ENCODE measurements at places on chromosomes 16 and 17.

DNA sequence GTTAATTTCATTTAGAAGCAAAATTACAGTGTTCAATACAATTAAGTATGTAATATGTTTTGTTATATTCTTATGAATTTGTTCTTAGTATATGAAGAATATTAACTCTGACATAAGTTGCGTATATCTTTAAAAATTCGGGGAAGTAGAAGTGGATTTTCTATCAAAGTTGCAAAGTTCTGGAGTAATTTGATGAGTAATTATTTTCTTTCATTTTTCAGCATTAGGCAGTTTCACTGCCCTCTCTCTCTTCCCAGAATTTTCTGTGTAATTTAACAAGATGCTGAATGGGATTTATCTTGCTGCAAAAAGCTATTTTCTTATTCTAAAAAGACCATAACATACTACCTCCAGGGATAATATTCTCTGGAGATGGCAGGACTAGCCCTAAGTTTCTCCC is 8.9 kb upstream of the CCL18 start:
- DNase-seq, result no peak

GRCh38 chr16:55655381-55655896 is 349 bp upstream of the SLC6A2 start:
- no peak for DNase-seq

DNA sequence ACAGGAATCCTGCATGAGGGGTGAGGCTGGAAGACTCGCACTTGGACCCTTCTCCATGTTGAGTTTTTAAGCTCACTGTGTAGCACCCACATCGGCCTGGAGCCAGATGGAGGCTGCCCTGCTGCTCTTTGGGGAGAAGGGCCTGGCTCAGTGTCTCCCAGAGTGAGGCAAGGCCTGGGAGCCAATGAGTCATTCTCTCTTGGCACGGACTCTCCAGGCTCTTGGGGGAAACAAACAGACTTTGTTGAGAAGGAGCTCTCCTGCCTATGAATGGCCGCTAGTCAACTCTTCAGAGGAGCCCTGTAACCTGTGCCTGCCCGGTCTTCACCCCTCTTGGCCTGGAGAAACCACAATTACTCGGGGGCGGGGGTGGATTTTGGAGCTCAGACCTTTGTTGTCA is 50.8 kb upstream of the MAF start:
- DNase-seq, result peak; percentile 83

DNA sequence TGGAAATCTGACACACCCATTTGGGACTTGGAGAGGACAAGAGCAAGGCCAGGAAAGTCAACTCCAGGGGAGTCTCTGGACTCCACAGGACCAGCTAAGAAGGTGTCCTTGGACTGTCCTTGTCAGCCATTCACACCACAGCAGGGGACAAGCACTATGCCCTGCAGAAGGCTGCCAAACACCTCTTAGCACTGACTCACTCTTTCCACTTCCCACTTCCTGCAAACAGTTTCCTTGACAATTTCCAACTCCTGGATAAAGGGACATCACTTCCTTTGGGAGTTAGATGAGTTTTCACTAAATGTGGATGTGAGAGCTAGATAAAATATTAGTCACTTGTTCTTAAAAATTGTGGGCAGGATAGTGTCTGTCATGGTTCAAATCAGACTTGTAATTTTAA is 37.8 kb upstream of the BCAR1 start:
- peak; percentile 38 for DNase-seq

GRCh38 chr17:6045621-6046357 is 24.4 kb upstream of the WSCD1 start:
- DNase-seq, result no peak

DNA sequence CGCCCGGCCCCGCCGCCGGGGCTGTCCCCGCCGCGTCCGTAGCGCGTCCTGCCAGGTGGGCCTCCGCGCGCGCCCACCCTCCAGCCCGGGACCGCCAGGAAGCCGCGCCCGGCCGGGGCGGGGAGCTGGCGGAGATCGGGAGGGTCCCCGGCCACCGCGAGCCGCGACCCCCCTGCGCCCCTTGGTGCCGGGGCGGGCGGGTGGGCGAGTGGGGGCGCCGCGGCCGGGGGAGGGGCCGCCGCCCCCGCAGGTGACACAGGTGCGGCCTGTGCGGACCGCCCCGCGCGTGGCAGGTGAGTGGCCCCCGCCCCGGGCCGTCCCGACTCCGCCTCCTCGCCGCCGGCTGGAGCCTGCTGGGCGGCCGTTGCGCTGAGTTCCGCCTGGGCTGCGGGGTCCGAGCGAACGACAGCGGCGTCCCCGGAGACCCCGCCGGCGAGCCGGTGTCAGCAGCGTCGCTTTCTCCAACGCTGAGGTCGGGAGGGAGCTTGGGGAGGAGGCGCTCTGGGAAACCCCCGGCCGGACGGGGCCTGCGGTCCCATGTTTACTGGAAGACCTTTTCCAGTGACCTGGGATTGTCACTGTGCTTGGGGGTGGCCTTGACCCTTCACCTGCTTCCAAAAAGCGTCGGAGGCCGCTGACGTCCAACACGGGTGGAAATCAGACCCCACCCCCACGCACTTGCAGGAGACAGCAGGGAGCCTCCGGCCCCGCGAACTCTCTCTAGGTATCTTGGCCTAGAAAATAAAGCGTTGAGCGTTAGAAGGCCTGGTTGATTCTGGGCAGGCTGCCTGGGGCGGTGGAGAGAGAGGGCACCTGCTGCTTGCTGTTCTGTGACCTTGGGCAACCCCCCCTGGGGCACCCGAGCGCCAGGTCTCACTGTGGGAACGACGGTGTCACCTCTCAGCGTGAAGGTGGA is 542 bp downstream of the KLHL36 start:
- peak; percentile 5 for DNase-seq

DNA sequence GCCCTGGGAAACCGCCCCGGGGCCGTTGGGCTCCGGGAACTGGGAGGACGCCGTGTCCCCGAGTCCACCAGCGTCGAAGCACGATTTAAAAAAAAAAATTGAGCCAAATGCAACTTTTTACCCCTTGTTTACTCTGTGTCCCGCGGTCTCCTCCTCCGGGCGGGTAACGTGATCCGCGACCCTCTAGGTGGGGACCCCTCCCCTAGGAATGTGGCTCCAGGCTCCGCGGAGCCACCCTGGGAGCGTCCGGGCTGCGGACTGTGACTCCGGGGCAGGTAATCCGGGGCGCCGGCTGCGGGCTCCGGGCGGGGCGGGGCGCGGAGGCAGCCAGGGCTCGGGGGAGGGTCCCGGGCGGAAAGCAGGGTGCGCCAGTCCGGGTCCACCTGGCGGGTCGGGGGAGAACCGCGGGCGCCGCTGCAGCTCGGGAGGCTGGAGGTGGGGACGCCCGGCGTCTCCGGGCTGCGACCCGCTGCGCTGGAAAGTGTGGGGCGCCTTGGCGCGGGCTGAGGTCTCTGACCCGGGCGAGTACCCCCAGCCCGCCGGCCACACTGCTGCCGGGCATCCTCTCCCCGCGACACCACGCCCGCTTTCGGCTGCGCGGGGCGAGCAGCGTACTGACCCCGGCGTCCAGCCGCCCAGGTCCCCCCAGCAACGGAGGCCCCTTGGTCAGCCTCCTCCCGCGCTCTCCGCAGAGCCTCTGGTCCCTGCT is 852 bp upstream of the HELZ start:
- peak; percentile 20 for DNase-seq

DNA sequence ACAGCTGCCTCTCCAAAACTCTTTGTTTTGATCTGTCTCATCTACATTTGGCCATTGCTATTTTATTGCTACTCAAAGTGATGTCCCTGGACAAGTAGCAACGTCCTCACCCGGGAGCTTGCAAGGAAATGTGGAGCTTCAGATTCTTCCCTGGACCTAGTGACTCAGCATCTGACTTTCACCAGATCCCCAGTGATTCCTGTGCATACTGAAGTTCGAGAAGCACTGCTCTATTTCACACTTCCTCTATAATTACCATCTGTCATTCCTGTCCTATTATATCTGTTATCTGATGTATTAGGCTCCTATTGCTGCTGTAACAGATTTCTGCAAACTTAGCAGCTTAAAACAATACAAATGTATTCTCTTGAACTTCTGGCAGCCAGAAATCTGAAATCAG is 28.5 kb upstream of the VAT1L start:
- no peak for DNase-seq

GRCh38 chr17:38568845-38569510 is 36.8 kb downstream of the SRCIN1 start:
- DNase-seq, result no peak

GRCh38 chr17:33990943-33991706 is 264.0 kb upstream of the CCL2 start:
- DNase-seq, result peak; percentile 37

GRCh38 chr17:81432941-81433340 is 37.7 kb downstream of the BAHCC1 start:
- peak; percentile 64 for DNase-seq

DNA sequence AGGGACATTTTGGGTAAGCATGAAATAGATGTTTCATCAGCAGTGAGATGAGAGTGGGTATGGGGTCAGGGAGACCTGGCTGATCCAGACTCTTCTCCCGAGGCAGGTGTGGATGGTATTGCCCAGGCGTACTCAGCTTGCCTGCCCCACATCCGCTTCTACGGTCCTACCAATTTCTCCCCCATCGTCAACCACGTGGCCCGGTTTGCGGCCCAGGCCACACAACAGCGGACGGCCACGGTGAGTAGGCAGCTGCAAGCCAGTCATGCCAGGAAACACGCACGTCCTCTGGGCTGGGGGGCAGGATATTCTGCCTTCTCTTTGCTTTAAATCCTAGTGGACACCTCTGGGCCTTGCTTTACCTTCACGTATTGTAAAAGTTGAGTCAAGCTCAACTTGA is 44.7 kb downstream of the CPNE2 start:
- DNase-seq, result no peak

DNA sequence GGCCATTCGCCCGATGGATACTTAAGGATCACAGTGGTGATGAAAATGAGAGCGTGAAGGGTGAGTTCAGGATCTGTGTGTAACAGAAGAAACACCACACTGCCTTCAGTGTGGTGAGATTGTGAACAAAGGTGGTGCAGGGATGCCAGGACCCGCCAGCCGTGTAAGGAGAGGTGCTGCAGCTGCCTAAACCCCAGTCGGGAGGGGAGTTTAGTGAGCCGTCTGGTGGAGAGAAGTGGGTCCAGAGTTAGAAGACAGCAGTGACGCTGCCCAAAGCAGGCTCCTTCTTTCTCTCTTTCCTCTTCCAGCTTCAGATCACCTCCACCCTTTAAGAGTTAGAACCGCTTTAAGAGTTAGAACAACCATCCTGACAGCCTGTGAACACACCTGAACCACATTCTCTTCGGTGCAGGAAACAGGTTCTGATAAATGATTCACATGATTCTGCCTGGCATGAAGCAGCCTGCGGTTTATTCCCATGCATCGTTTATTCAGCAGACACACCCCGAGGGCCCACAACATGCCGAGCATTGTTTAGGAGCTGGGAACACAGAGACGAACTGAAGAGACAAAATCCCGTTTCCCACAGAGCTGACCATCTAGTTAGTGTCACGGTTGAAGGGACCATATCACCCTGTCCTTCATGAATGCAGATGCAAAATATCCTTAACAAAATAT is 84.0 kb upstream of the DNAH17 start:
- no peak for DNase-seq

GRCh38 chr16:291539-291938 is 8.6 kb downstream of the PDIA2 start:
- no peak for DNase-seq

DNA sequence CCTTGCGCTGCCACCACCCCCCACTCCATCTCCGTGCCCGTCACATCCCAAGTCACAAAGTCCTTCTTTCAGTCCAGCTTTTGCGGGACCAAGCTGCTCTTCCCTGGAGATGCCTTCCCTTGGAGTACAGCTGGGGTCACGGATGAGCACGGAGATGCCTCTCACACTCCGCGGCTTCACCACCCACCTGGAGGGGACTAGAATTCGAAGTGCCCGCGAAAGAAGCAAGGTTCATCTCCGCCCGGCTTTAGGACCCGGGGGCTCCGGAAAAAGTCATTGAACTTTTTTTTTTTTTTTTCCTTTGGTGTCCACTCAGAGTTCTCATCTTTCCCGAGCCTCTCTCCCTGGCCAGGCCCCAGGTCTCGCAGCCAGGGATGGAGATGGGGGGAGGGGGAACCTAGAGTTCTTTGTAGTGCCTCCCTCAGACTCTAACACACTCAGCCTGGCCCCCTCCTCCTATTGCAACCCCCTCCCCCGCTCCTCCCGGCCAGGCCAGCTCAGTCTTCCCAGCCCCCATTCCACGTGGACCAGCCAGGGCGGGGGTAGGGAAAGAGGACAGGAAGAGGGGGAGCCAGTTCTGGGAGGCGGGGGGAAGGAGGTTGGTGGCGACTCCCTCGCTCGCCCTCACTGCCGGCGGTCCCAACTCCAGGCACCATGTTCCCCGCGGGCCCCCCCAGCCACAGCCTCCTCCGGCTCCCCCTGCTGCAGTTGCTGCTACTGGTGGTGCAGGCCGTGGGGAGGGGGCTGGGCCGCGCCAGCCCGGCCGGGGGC is at the start of gene FKBP10:
Gene FKBP10, plus strand, starts transcription at position 624 of the 771 bp plus-strand sequence. Its CDS starts 31 bp downstream, at position 655.
- peak; percentile 92 for DNase-seq

DNA sequence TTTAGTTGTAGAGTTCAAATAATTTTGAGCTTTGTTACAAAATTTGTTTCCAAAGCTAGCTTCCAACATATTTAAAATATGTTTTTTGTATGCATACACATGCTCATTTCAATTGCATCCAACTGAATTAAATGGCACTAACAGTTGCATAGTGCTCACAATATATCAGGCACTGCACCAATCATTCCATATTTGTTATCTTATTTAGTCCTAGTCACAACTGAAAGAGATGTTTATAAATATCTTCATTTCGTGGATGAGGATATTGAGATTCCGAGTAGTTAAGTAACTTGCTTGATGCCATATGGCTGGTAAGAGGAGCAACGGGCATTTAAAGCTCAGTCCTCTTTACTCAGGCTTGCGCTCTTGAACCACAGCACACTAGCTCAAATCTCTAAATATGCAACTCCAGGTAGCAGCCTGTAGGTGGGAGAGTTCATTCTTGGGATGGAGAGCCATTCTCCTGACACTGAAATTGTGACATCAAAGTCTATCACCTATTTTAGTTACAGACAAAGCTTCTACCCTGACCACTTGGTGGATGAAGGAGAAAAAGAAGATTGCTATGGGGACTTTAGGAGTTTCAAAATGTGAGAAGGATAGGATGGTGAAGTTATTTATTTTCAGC is 118.0 kb upstream of the CA10 start:
- DNase-seq, result no peak

DNA sequence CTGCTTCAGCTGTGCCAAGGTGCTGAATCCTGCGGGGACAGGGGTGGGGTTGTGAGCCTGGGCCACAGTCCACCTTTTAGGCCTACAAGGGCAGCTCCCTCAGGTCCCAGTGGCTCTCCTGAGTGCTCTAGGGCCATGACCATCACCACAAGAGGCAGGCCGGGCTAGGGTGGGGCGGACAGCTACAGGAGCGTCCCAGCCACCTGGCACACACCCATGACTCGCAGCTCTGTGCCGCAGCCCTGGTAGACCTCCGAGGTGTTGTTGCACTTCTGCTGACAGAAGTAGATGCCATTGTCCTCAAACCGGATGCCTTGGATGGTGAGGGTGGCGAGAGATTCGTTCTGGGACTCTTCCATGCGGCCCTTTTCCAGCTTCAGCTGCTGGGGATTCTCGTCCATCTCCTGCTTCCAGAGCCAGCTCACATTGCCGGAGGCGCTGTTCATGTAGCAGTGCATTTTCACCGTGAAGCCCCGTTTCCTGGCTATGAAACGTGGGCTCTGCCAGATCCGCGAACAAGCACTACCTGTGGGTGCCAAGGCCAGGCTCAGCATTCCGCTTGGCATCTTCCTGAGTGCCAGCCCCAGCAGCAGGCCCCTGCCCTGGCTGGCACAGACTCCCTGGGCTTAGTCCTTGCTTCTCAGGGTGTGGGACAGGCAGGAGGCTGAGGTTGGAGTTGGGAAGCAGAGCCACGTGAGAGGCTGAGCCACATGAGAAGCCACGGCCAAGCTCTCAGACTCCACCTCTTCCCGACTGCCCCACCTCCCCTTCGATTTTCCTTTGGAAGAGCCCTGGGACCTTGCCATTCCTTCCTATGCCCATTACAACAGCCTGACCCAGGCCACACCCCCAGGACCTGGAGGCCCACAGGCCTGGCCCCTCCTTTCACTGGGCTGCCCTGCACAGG is 2.0 kb downstream of the CD79B start:
- DNase-seq, result no peak
